ENCODE measurements at places on chromosomes 7 and 10.

- DNase-seq: no peak
These were observed 2.3 kb downstream of the MCM7 start for GRCh38 chr7:100098913-100099312.

DNA sequence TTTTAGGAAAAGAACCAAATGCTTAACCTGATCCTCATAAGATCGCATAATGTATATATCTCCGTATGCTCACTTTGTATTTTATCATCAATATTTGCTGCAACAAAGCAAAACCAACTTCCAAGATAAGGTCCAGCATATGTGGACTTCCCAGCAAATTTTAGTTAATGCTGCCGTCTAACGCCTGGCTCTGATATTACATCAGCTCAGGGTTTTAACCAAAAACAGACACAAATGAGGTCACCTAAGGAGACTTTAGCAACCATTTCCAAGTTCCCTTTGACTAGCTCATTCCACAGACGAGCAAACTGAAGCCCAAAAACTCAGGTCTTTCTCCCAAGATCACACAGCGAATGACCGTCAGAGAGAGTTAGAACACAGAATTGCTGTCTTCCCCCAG, 59.4 kb upstream of the UCN3 start:
- DNase-seq: no peak

GRCh38 chr7:51090411-51090810, 226.2 kb downstream of the COBL start:
- DNase-seq: no peak

DNA sequence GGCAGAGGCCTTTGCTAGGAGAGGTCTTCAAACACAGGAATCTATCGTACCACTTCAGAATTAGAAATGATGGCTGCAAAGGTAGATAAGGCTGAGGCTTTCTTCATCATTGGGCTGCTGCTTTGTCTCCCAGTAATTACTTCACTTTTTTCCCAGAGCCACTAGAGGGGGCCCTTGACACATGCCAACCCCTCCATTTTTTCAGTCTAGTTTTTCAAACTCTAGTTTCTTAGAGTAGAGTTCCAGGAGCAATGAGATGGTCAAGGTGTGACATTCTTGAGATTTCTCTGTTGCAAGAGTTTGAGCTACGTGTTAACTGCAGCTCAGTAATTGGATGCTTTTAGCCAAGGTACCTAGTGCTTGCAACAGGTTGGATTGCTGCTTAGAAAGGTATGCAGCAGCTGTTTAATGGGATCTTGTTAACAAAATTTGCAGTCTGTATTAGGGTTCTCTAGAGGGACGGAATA, 33.8 kb upstream of the RBM20 start:
- DNase-seq: peak; percentile 27

DNA sequence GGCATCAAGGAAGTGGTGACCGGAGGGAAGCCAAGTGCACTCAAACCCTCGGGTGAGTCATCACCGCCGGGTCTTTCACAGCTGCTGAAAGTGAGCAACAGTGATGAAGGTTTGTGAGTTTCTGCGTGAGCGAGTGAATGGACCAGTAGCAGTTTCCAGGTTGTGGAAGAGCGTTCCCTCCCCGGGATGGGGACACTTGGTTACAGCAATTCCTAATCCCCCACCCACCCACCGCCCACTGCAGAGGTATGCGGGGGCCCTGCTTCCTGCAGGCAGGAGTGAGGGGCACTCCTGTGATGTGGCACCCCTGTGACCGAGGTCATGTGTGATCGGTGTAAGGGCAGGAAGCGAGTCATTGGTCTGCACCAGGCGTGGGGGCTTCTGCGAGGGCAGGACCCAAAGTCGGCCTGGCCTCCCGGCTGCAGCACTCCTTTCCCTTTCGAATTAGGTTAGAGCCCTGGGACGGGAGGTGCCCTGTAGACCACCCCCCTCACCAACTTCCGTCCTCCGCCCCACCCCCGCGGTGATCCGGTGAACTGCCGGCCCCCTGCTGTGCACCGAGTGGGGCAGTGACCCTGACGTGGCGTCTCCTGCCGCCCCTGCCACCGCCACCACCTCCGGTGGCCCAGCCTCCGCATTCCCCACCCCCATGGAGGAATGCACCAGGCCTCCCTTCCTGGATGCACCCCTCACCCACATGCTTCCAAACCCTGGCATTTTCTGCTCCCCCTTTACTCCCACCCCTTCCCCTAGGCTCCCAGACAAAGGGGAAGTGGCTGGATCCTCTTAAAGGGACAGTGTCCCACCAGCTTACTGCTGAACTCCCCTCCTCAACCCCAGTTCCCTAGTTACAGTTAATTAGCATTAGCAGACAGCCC, 10.9 kb downstream of the LIMK1 start:
- DNase-seq: peak; percentile 66

DNA sequence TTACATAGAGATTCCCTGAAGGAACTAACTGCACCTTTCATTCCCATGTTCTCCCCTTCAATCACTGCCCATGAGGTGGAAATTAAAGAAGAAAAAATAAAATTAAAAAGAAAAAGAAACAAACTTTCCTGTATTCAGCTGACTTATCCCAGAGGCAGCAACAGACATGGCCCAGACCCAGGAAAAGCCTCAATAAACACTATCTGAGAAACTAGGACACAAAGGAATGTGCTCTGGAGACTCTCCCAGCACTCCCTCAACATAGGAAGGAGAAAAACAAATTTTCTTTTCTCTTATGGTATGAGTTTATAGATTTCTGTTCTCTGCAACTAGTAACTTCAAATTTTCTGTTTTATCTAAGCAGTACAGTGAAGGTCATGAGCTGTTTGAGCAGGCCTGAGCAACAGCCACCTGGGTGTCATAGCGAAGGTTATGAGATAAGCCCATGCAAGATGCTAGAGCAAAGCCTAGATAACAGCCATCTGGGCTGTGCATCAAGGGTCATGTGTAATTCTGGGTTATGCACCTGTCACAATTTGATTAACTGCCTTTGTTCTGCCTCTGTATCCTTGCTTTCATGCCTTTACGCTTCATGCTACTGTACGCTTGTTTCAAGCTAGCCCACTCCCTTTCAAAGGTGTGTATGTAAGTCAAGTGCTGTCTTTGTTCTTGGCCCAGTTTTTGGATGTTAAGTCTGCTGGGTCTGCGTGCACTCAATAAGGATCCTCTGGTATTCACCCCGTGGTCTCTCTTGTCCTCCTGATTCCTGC, 11.0 kb upstream of the OR6B1 start:
- DNase-seq: no peak

DNA sequence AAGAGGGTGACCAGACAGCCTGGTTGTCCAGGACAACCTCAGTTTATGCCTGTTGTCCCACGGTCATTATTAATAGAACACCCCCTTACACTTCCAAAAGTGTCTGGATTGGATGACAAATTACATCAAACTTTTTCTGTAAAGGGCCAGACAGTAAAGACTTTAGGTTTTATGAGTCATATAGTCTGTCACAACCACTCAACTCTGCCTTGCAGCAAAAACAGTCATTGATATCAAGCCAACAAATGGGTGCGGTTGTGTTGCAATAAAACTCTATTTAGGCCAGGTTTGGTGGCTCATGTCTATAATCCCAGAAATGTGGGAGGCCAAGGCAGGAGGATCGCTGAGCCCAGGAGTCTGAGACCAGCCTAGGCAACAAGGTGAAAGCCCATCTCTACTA, 66.7 kb upstream of the ATP6V0A4 start:
- DNase-seq: no peak

DNA sequence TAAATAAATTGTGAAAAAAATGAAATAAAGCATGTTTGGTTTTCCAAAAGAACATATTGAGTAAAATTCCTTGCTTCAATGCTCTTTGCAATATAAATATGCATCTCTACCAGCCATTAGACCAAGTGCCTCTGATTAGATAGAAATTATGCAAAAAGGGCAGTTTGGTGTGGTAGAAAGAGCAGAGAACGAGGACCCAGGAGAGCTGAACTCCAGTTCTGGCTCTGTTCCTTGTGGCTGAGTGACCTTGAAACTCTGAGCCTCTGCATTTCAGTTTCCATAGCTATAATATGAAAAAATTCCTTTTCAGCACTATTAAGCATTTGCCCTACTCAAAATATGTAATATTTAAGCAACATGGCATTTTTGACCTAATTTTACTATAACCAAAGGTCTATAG, 36.5 kb downstream of the COL1A2 start:
- DNase-seq: no peak

GRCh38 chr10:12271210-12271540, 75.2 kb downstream of the CDC123 start:
- DNase-seq: no peak

DNA sequence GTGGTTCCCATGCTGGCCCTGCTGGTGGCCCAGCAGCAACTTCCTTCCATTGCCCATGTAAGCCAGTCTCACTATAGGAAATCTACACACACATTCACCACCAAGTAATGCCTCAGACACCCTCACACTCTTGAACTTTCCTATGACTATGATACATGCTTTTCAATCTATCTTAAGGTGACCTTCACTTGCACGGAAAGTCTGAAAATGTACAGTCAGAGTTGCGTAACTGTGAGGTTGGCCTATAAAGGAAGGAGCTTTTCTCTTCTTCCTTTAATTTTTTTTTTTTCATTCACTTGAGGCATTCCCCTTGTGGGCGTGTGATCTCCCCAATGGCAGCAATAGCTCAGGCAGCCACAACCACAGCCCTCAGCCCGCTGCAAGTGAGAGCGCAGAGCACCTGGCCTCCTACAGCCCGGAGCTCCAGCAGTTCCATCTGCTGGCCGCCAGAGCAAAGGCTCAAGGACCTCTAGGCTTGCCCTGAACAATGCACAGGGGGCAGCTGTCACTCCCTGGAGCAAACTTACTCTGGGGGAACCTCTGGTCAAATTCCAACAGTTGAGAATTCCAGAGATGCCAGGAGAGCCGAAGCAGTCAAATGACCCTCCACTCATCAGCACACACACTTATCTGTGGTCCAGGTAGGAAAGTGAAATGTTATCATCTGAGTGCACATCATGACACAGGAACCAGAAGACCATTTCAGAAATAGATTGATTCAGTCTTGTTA, 123.1 kb upstream of the ADO start:
- peak; percentile 42 for DNase-seq

- no peak for DNase-seq
These were observed 280.2 kb upstream of the HGF start for GRCh38 chr7:82049891-82050533.

GRCh38 chr10:125124907-125125306, 35.5 kb downstream of the CTBP2 start:
- no peak for DNase-seq

GRCh38 chr10:21753497-21754270, 219.7 kb downstream of the MLLT10 start:
- DNase-seq: no peak

GRCh38 chr7:22219036-22219435, 137.9 kb downstream of the RAPGEF5 start:
- no peak for DNase-seq

- no peak for DNase-seq
These were observed 11.9 kb upstream of the DMTF1 start for GRCh38 chr7:87140271-87140748.

GRCh38 chr7:156151658-156152057, 339.4 kb upstream of the SHH start:
- DNase-seq: no peak

DNA sequence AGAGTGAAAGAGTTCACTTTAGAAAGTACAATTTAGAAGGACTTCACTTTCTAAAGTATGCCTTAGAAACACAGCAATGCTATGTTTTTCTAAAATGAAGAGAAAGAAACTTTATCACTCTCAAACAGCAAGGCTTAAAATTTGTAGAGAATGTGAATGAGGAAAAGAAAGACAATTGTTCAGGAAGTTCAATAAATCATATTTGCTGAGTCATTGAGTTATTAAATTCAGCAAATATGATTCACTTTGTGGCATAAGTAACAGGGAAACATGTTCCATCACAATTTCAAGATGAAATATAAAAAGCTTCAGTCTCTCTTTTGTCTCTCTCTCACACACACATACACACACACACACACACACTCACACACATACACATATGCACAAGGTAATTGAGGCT, 187.9 kb downstream of the PCDH15 start:
- DNase-seq: no peak

DNA sequence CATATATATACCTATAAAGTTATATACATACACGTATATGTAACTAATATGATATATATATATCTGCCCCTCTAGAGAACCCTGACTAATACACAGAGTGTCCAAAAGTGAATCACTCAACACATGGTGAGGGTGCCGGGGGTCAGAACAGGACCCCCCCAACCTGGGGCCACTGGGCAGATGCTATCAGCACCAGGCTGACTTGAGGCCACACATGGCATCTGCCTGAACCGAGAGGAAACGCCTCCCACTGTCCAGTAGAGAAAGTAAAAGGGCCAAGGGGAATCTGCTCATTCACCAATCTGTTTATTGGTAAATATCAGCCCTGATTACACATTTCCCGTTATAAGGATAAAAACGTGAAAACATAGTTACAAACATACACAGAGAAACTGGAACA, 218.3 kb downstream of the PTPRN2 start:
- peak; percentile 17 for DNase-seq

DNA sequence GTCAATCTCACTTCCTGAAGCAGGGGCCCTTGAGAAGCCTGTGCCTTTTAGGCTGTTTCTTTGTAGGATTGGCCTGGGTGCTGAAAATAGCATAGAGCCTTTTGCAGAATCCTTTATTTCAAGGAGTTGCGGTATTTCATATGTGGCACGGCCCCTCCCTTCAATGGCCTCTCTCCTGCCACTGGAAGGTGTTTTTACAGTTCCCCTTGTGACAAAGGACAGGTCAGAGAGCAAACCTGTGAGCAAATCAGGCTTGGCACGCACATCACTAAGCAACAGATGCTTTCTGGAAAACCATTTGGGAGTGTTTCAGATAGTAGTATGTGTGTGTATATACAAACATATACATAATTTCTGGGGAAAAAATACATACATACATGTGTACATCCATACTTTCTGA, 388.6 kb upstream of the C7orf33 start:
- no peak for DNase-seq

- no peak for DNase-seq
These were observed 19.6 kb downstream of the NUDT1 start for GRCh38 chr7:2261611-2262010.

DNA sequence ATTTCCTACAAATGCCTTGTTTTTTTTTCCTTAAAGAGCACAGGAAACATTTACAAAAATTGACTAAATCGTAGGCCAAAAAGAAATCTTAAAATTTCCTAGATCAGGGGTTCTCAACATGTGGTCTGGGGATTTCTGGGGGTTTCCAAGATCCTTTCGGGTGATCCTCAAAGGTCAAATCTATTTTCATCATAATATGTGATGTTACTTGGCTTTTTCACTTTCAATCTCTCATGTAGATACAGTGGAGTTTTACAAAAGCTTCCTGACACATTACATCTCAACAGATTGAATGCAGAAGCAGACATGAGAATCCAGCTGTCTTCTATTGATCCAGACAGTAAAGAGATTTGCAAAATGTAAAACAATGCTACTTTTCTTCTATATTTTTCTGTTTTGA, 497.3 kb downstream of the INHBA start:
- no peak for DNase-seq

DNA sequence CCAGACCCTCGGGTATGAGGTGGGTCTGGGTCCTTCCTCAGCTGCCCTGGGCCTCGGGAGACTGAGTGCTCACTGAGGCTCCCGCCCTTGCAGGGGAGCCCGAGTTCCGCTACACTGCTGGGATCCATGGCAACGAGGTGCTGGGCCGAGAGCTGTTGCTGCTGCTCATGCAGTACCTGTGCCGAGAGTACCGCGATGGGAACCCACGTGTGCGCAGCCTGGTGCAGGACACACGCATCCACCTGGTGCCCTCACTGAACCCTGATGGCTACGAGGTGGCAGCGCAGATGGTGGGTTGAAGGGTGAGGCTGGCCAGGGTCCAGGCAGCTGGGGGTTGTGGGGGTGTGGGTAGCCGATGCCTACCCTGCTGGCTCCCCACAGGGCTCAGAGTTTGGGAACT, 7.6 kb downstream of the AEBP1 start:
- DNase-seq: no peak

- no peak for DNase-seq
These were observed 528.6 kb upstream of the CELF2 start for GRCh38 chr10:10489076-10489475.
